ENCODE measurements at places on chromosomes 5 and 9.

DNA sequence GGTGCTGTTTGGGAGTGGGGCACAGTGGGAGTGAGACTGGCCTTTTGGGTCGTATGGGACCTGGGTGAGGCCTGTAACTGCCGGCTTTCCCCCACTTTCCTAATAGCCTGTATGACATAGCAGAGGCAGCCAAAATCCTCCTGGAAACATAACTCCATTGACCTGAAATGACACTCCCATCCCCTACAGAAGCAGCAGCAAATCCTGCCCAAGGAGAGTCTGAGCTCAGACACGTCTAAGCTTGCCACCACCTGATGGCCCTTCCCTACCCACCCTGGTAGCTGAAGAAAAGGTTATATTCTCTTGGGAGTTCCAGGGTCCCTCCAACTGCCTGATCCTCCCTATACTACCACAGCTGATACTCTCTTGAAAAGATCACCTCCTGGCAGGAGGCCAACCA, 179.8 kb upstream of the ARRDC3 start:
- DNase-seq, result no peak

GRCh38 chr5:96197347-96197746, 235.7 kb upstream of the ELL2 start:
- DNase-seq, result no peak

GRCh38 chr5:148965511-148966265, 97.2 kb downstream of the SH3TC2 start:
- no peak for DNase-seq

GRCh38 chr9:119834064-119834620, 464.9 kb upstream of the BRINP1 start:
- no peak for DNase-seq

DNA sequence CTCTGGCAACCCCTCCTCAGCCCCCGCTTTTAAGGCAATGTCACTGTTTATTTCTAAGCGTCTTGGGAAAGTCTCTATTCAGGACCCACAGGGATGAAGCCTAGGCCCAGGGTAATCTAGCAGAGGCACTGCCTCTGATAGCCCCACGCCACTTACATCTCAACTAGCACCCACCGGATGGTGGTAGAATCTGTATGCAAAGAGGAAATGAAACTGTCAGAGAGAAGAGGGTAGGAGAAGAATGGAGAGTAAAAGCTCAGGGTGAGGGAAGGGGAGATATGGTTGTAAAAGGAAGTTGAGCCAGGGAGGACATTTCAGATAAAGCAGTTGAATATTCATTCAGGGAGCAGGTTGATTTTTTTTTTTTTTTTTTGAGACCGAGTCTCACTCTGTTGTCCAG, 3.0 kb downstream of the FRRS1L start:
- DNase-seq, result no peak

- DNase-seq, result no peak
Measured at GRCh38 chr5:71573591-71573990, 13.5 kb upstream of the MCCC2 start.

GRCh38 chr9:121182989-121183388, 18.7 kb downstream of the RAB14 start:
- DNase-seq, result no peak

DNA sequence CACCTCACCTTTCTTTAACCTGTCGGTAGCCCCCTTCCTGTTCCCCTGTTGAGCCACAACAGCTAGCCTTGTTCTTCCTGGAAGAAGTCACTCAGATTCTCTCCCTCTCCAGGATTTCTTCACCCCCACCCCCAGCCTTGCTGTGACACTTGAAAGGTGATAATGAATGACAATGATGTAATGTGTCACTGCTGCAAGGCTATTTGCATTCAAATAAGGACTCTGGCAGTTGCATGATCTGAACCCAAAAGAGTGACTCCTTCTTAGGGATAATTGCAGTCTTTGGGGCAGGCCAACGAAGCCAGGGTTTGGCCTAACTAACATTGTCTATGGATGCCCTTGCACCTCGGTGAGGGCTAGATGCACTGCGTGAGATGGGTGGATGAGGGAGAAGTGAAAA, 154.4 kb upstream of the CLINT1 start:
- no peak for DNase-seq

GRCh38 chr5:103347716-103348423, 89.3 kb downstream of the MACIR start:
- DNase-seq, result no peak

- no peak for DNase-seq
Measured at GRCh38 chr5:80204808-80205614, 50.8 kb downstream of the SERINC5 start.

DNA sequence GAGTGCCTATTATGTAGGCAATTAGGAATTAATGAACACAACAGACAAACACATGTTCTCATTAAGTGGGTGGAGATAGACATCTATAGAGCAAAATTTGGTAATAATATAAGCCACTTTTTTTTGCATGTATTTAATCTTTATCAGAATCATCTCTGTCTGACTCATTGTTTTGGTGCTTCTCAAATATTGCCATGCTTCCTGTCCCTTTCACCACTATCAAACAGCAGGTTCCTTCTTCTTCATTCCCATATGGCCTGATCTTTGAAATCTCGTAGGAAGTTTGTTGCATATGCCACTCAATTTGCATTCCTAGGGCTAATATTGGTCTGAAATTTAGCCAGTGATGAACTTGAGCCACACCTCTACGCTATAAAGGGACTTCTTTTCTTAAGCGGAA, 128.9 kb upstream of the SPEF2 start:
- no peak for DNase-seq

DNA sequence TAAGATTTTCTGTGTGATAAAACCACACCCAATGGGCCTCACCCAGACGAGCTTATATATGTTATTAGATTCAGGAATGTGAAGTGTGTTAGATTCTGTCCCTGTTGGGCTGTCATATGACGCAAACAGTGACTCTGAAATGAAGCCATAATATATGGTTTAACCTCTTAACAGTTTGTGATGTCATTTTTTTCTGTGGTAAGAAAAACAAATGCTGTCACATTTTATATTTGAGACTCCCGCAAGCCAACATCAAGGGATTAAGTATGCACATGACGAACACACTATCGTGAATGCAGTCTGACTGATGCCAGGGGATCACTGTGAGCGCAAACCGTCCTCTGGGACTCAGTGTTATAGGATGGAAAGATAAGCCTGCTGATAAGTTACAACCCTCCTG, 321.7 kb downstream of the SH3GL2 start:
- DNase-seq, result no peak

GRCh38 chr5:71475788-71476384, 20.4 kb downstream of the BDP1 start:
- no peak for DNase-seq

- no peak for DNase-seq
Measured at GRCh38 chr5:169751490-169751889, 114.4 kb downstream of the DOCK2 start.

DNA sequence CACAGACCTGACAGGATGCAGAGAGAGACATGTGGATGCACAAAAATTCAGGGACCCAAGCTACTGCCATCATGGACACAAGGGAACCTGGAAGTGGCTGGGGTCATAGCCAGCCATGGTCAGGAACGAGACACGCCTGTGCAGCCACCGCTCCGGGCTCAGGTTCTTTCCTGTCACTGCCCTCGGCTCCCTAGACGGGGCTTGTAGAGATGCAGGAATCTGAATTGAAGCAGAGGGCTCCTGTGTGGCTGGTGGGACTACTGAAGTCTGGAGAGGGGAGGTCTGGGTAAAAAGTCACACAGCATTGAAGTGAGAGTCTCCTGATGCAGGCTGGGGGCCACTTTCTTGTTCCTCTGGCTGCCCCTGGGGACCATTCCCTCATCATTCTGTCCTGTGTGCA, 32.3 kb upstream of the PTGS1 start:
- DNase-seq, result no peak

DNA sequence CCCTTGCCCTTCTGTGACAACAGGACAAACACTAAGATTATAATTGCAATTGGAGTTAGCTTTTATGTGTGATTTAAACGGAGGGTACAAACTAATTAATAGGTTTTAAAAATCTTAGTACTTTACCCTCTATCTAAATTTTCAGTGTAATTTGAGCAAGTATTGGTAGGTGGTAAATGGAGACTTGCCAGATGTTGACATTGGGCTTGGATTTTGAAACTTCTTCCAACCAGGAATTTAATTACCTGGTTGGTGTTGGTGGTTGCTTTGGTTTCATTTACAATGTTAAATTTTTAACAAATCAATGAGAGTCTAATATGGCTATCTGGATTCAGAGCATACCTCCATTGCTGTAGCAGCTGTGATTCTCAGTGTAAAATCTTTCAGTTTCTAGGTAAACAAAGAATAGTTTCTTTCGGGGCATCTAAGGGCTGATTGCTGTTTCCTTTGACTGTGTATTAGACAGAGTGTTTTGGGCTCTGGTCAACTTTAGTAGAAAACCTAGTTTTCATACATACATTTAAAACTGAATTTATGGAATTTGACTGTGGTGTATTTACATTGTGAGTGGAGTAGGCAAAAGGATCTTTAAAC, 1.9 kb downstream of the DAPK1 start:
- no peak for DNase-seq

DNA sequence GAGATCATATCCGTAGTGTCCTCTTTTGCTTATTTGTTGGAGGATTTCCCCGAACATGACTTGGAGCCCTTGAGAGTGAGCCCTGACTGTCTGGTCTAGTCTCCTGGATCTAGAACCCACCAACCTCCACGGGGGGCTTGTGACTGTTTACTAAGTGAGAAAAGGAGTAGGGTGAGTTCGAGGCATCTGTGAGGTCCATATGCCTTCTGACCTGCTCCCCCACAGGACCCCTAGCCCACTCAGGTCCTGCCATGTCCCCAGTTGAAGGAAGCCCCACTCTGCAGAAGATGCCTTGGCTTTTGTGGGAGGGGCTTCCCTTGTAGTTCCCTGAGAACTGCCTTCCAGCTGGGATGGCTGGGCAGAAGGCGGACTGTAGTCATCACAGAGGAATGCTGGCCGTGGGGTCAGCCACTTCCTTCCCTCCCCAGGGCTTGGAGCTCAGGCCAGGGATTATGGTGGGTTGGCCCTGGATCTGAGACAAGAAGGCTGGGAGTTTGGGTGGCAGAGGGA, 7.0 kb upstream of the IRF1 start:
- DNase-seq, result no peak

- DNase-seq, result no peak
Measured at GRCh38 chr9:76424491-76424890, 30.3 kb upstream of the RFK start.

- no peak for DNase-seq
Measured at GRCh38 chr5:126233256-126233655, 190.0 kb upstream of the GRAMD2B start.

GRCh38 chr9:99162759-99163364, 57.9 kb downstream of the TGFBR1 start:
- no peak for DNase-seq

GRCh38 chr5:158514319-158514985, 585.3 kb downstream of the EBF1 start:
- DNase-seq, result no peak

DNA sequence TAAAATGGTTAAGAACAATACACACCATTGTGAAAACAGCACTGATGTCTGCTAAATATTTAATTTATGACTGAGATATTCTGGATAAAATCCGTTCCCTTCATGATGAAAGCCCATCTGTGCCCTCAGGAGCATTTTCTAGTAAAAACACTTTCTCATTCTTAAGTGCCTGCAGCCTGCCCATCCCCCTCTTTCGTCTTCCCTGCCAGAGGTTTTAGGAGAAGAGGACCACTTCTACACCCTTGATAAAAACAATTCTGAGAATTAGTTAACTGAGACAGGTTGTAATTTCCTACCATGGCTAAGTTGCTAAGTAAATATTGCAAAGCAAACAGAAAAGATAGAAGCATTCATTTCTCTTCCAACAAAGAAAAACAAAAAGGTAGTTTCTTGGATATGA, 272.6 kb downstream of the ATPSCKMT start:
- DNase-seq, result no peak

DNA sequence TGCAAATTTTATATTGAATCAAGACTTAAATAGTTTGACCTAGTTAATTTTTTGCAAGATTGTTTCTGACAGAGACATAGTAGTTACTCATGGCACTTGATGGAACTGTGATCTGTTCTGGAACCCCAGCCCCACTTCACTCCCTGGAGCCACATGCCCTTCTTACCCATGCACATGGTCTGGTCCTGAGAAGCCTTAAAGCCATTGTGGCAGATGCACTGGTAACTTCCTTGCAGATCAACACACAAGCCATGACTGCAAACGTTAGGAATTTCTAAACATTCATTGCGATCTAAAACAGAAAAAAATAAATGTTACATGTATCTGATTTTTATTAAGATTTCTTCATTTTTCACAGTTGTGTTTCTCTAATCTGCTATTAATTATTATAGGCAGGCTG, 221.2 kb downstream of the SLC12A2 start:
- DNase-seq, result no peak

GRCh38 chr5:170782438-170782837, 1.1 kb upstream of the GABRP start:
- no peak for DNase-seq
